ENCODE measurements at places on chromosomes 7 and 10. TPM values are rescaled to one million over a fixed set of nuclear protein-coding genes. Genes with fewer than 3 reads are reported as not detected.

PSMC2 gene
- total RNA-seq = 175 TPM

ACSL5 gene
- total RNA-seq = 0.39 TPM

ADARB2 gene
- total RNA-seq = not detected

PRSS2 gene
- not detected for total RNA-seq

SCIN gene
- 0.45 TPM for total RNA-seq

WNT8B gene
- total RNA-seq = not detected

CNTNAP2 gene
- total RNA-seq = not detected

ACTR3C gene
- total RNA-seq = not detected

SOSTDC1 gene
- not detected for total RNA-seq

ENKUR gene
- 0.27 TPM for total RNA-seq

HOXA10 gene
- 7.5 TPM for total RNA-seq

TAS2R3 gene
- not detected for total RNA-seq

ANKRD26 gene
- 3.2 TPM for total RNA-seq

AKR1C3 gene
- 1,175 TPM for total RNA-seq

PTN gene
- not detected for total RNA-seq

CCZ1 gene
- total RNA-seq = 73.0 TPM

DGKB gene
- total RNA-seq = not detected

CYP3A4 gene
- not detected for total RNA-seq

MYL7 gene
- not detected for total RNA-seq

XRCC2 gene
- total RNA-seq = 4.5 TPM

CCDC3 gene
- total RNA-seq = 1.0 TPM

SSC4D gene
- total RNA-seq = 1.5 TPM

COL28A1 gene
- total RNA-seq = 0.56 TPM

EPO gene
- total RNA-seq = not detected

HGF gene
- total RNA-seq = not detected

GTPBP10 gene
- total RNA-seq = 28.0 TPM

CALCR gene
- total RNA-seq = not detected

GSTO2 gene
- 2.3 TPM for total RNA-seq

TMEM72 gene
- not detected for total RNA-seq

CLCN1 gene
- not detected for total RNA-seq

NEBL gene
- total RNA-seq = 8.2 TPM

FKBP9 gene
- total RNA-seq = 90.8 TPM

CALHM3 gene
- total RNA-seq = 0.31 TPM

FAM241B gene
- total RNA-seq = 18.8 TPM

ANLN gene
- total RNA-seq = 49.7 TPM

GPAM gene
- 5.7 TPM for total RNA-seq

C7orf33 gene
- not detected for total RNA-seq

GPR37 gene
- 0.45 TPM for total RNA-seq

AKR1C4 gene
- total RNA-seq = 0.32 TPM

TBXAS1 gene
- total RNA-seq = 13.3 TPM

CACNB2 gene
- not detected for total RNA-seq

GNGT1 gene
- not detected for total RNA-seq

FGFBP3 gene
- 2.4 TPM for total RNA-seq

GPRIN2 gene
- 24.0 TPM for total RNA-seq

SFRP4 gene
- 7.7 TPM for total RNA-seq

SP4 gene
- total RNA-seq = 0.92 TPM

ELN gene
- total RNA-seq = 0.08 TPM

ZNF736 gene
- not detected for total RNA-seq

INMT gene
- total RNA-seq = not detected

STN1 gene
- 22.3 TPM for total RNA-seq

FOXI2 gene
- not detected for total RNA-seq

MYH16 gene
- total RNA-seq = 0.81 TPM

TUBAL3 gene
- total RNA-seq = 0.33 TPM

LRRC17 gene
- not detected for total RNA-seq

PKD2L1 gene
- total RNA-seq = 0.06 TPM

GPR85 gene
- not detected for total RNA-seq

Data from A549 treated with ZK216348 at 1 μM for 4 hours (cell line).